ENCODE measurements at places on chromosomes 3 and 15.

- DNase-seq, result no peak
Measured at GRCh38 chr15:38702178-38702912, 137.7 kb upstream of the RASGRP1 start.

- no peak for DNase-seq
Measured at GRCh38 chr3:34229876-34230275, 431.4 kb downstream of the PDCD6IP start.

DNA sequence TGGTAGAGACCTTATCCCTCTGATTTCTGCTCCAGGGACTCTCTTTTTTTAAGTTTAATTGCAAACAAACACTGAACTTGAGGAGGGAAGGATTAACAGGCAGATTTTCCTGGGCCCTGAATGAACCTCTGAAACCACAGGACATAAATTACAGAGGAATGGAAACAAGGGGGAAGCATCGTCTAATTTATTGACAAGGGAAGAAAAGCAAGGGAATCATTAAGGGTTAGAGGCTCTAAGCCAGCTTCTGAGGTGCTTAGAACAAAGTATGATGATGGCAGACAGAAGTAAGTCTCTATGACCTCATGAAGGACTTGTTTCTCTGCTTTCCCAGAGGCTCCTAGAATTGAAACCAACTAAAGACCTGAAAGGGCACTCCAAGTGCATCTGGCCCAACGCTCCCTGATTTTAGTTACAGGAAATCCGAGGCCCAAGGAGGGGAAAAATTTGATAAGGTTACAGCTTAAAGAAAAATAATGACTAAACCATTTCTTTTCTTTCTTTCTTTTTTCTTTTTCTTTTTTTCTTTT, 244.7 kb upstream of the NR2E3 start:
- DNase-seq, result no peak

DNA sequence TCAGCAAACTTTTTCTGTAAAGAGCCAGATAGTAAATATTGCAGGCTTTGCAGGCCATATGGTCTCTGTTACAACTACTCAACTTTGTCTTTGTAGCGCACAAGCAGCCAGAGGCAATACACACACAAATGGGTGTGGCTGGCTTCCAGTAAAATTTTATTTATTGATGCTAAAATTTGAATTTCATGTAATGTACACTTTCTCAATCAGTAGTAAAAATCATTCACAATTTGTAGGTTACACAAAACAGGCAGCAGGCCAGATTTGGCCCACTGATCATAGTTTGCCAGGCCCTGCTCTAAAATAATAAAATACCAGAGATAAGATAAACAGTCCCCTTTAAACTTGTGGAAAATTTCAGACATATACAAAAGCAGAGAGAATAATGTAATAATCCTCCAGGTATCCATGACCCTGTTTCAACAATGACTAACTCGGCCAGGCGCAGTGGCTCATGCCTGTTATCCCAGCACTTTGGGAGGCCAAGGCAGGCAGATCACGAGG, 330.3 kb downstream of the SHQ1 start:
- no peak for DNase-seq
